ENCODE measurements at places on chromosomes 6 and 20. TPM values are rescaled to one million over a fixed set of nuclear protein-coding genes. Genes with fewer than 3 reads are reported as not detected.

- H3K36me3 ChIP-seq, result no peaks in the 10 kb centered on the region
- no peak overlapping the region for H3K4me3 ChIP-seq
- H3K4me1 ChIP-seq, result no peaks in the 10 kb centered on the region
- DNase-seq, result no peak
Observed at GRCh38 chr6:168171673-168172353, 92.8 kb upstream of the FRMD1 start.

GRCh38 chr20:13487202-13487601, 151.5 kb downstream of the TASP1 start:
- H3K36me3 ChIP-seq, result no peaks in the 10 kb centered on the region
- no peaks in the 10 kb centered on the region for H3K27me3 ChIP-seq
- H3K27ac ChIP-seq, result peak overlapping the region; percentile 5

Gene WFDC5
- total RNA-seq, result not detected

DNA sequence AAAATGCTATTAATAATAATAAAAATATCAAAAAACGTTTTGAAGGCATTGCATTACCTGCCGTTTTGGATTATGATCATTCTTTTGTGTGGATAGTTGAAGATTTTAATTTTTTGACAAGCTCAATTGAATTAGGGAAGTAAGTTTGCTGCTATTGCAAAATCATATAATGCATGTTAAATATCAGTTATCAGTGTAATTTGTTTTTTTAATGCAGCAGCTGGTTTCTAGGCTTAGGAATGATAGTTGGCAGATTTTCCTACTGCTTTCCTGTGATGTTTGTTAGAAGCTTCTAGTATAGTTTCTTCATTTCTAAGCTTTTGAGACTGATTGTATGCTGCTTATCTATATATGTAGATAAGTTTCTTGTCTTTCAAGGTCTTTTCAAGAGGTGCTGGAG, 99.0 kb downstream of the JARID2 start:
- H3K27me3 ChIP-seq, result no peaks in the 10 kb centered on the region
- H3K4me1 ChIP-seq, result no peaks in the 10 kb centered on the region
- H3K27ac ChIP-seq, result no peak overlapping the region
- H3K36me3 ChIP-seq, result no peaks in the 10 kb centered on the region
- H3K4me3 ChIP-seq, result no peak overlapping the region
- no peak for DNase-seq

Gene RAD21L1
- total RNA-seq, result not detected

Gene SIRPB1
- 1.4 TPM for total RNA-seq

Gene OR2B3
- not detected for total RNA-seq

Gene TGM3
- not detected for total RNA-seq
